ENCODE measurements at places on chromosomes 1 and 21.
A peak's percentile ranks its signal among the peaks of the same experiment; 100 is the strongest.

DNA sequence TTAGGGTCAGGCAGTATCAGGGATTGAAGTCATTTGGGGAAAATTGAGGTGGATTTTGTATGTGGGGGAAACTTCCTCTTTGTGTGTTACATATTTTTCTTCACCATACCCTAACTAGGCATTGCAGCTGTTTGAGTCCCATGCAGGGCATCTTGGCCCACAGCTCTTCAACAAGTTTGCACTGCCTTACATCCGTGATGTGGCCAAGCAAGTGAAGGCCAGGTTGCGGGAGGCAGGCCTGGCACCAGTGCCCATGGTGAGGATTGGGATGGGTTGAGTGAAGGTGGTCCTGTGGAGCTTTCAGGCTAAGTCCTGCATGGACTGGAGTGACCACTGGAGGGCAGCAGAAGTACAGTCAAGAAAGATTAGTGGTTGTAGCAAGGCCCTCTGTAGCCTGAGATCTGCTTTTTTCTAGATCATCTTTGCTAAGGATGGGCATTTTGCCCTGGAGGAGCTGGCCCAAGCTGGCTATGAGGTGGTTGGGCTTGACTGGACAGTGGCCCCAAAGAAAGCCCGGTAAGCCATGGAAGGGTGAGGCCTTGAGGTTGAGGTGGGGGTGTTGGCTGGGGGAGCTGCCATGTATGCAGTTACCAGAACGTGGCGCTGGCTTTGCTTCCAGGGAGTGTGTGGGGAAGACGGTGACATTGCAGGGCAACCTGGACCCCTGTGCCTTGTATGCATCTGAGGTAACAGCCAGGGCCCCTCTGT lies 2.4 kb downstream of the UROD start:
- peak; percentile 34 for DNase-seq

GRCh38 chr1:26814377-26814776 lies 12.1 kb upstream of the ZDHHC18 start:
- DNase-seq, result no peak

- DNase-seq, result no peak
These were observed 223.1 kb downstream of the KIF26B start for GRCh38 chr1:245377854-245378253.

GRCh38 chr21:44347911-44348451 lies 5.4 kb upstream of the TRPM2 start:
- DNase-seq, result no peak

DNA sequence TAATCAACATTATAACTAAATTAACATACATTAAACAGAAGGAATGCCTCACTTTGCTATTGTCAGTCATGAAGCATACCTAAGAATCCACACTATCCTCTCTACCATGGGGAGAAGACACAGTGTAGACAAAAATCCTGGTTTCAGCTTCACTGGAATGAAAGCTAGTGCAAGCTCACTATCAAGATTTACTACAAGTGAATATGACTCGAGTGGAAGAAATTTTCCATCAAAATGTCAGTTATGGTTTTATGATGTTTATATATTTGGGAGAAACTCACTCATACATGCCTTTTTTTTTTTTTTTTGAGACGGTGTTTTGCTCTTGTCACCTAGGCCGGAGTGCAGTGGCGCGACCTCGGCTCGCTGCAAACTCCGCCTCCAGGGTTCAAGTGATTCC lies 424.3 kb downstream of the KCNT2 start:
- DNase-seq, result no peak

DNA sequence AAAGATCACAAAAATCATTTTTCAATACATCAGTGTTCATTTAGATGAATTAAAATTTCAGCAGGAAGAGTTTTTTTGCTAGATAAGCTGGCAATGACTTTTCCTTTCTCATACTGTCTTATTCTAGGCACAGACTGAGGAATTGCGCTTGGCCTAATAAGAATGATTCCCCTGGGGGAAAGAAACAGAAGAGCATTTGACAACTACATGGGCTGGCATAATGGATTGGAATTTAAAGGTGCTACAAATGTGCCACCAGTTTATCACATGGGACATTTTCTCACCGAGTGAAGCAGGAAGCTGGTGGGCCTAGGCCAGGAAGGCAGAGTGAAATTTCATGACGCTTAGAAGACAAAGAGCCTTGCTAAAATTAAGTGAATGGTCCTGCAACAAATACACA lies 39.3 kb downstream of the CDKN2C start:
- DNase-seq, result no peak

DNA sequence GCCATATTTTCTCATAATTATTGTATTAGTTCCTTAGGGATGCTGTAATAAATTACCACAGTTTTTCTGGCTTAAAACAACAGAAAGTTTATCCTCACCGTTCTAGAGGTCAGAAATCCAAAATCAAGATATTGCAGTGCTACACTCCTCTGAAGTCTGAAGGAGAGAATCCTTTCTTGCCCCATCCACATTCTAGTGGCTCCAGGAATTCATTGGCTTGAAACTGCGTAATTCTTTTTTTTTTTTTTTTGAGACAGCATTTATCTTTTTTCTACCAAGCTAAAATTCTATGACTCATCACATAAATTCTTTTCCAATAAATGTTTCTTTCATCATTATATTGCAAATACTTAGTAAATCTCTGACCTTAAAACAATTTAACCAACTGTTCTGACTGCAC lies 451.0 kb upstream of the RGS18 start:
- no peak for DNase-seq

- DNase-seq, result no peak
These were observed 20.3 kb downstream of the SLC37A1 start for GRCh38 chr21:42533963-42534355.

- no peak for DNase-seq
These were observed 44.1 kb upstream of the ATP5PO start for GRCh38 chr21:33959680-33960079.

GRCh38 chr21:41584603-41585176 lies 76.7 kb upstream of the TMPRSS2 start:
- DNase-seq, result no peak

DNA sequence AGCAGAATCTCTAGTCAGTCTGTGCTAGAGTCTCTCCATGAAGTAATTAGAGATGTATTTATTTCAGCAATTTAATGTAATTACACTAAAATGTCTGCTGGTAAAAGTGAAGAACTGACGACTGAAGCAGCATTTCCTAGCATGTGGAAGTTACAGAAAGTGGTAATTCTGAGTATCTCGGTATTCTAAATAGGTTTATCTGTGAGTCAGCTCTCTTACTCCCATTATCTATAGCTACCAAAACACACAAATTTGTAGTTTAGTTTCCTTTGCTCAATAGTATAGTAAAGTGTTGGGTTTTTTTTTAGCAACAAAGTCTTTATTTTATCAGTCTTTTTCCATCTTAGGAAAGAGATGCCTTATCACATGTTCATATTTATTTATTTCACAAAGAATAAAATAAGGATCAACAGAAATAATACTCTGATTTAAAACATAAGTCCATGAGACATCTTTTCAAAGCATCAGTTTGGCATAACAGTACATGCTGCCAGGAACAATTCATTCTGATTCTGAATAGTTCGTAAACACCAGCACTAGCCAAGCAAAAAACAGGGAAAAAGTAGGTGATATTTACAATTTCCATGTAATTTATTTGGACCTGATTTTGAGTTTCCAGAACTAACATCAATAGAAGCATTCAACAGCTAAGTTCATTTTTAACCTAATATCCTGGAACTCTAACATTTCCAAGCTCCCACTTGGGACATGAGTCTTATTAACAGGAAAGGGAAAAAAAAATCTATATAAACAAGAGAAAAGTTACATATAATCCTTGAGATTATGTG lies 76.3 kb downstream of the KCNT2 start:
- DNase-seq, result no peak

- DNase-seq, result peak; percentile 80
These were observed 26.1 kb downstream of the RCAN3 start for GRCh38 chr1:24528744-24529143.

DNA sequence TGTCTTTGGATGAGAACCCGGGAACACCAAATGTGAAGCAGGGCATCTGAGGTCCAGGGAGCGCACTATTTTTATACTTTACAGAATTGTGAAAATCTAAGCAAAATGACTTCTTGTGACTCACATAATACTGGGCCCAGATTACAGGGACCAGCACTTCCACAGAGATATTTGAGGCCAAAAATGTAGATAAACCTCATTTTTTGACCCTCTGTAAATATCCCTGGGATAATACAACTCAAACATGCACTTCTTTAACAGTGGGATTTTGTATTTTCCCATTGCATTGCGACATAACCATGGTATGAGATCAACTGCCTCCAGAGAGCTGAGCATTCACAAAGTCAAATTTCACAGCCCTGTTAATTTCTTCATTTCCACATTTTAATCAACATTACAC lies 289.4 kb upstream of the ADGRL4 start:
- DNase-seq, result no peak

DNA sequence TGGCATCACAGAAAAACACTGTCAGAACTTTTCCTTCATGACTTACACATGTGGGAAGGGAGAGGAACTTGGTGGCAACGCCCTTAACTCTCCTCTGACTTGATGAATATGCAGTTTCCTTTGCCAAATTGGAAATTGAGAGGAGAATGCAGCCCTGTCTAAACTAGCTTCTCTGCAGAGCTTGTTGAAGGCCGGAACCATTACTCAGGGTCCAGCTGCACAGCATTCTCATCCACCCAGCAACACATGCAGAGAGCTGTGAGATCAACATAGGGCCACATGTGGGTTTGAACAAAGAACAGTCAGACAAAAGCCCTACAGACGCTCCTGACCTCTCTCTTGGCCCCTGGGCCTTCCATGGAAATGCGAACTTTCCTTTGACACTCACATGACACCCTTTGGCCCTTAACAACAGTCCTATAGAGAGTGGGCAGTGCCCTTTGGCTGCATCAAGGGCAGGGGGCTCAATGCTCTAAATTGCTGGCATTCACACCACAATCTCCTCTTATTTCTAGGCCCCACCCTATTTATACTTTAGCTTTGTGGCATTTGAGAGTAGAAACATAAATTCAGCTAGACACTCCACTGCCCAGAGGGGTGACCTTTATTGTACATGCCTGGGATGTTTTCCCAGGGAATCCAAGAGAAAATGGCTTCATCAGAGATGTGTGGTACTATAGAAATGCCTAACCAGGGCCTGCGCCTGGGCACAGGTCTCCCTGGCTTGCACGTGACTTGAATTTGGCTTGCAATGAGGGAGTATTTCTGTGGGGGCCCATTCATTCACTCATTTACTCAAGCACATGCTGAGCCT lies 64.4 kb downstream of the CDC7 start:
- DNase-seq, result no peak

GRCh38 chr1:91699339-91699974 lies 186.5 kb downstream of the TGFBR3 start:
- DNase-seq, result no peak

- no peak for DNase-seq
These were observed 31.8 kb downstream of the S100A10 start for GRCh38 chr1:151961833-151962232.

DNA sequence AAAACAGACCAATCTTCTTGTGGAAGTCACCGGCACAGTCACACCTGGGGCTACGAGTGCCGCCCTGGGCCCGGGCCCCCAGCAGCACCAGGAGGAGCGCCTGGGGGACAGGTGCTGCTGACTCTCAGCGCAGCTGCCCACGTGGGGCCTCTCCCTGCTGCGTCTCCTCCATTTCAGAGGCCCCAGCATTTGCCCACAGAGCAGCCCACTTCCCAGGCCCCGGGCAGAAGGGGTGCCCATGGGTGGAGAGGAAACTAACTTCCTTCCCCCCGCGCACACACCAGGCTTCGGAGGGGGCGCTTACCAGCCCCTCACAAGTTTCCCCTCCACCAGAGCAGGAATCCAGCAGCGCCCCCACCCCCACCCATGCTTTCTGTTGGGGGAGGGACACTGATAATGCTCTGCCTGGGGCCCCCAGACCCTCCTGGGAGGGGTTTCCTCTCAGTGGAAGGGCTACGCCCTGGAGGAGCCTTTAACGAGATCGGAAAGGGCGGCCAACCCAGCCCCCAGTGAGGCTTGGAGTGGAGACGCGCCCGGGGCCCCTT lies 440 bp downstream of the TNFRSF25 start:
- no peak for DNase-seq

DNA sequence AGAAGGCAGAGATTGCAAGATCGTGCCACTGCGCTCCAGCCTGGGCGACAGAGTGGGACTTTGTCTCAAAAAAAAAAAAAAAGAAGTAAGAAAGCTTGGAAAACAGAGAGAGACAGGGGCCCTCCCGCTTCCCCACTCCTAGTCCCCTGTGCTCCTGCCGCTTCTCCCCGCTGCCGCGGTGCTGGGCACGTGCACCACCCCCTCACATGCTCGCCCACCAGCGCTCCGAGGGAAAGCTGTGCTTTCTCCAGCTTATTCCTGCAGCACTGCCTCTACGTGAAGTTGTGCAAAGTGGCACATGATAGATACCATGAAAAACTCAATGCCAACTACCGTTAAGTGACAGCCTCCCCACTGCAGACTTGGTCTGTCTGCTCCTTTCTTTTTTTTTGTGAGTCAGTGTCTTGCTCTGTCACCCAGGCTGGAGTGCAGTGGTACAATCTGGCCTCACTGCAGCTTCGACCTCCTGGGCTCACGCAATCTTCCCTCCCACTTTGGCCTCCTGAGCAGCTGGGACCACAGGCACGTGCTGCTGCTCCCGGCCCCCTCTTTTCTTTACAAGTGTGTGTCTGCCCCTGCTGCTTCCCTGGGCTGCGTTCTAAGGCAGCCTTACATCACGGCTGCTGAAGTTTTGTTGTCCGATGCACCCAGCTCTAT lies 15.4 kb downstream of the SLX9 start:
- no peak for DNase-seq

GRCh38 chr1:210397252-210397651 lies 68.5 kb downstream of the HHAT start:
- no peak for DNase-seq

DNA sequence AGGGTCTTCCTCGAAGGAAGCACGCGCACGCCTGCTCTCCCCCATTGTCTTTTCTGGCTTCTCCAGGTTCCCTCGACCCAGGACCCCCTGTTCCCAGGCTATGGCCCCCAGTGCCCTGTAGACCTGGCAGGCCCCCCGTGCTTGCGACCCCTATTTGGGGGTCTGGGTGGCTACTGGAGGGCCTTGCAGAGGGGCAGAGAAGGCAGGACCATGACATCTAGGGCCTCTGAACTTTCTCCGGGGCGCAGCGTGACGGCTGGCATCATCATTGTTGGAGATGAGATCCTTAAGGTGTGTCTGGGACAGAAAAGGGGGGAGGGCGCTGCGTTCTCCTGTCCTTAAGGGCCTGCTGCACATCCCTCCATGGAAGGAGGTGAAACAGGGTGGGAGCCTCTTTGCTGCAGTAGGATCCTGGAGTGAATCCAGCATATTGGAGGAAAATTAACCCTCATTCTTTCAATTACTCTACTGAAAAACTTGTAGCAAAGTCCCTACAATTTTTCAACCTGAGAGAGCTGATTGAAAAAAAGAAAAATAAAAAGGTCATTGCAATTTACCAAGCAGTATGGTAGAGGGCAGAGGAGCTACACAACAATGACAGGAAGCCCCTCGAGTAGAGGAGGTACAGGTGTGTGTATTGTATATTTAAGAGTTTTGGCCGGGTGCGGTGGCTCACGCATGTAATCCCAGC lies 777 bp downstream of the FLAD1 start:
- no peak for DNase-seq

- no peak for DNase-seq
These were observed 150.6 kb upstream of the RUNX1 start for GRCh38 chr21:35199733-35200015.

GRCh38 chr1:97588772-97589171 lies 332.1 kb downstream of the DPYD start:
- DNase-seq, result no peak
